AG04449 (cell line): ENCODE measurements at places on chromosomes 7 and 10.

DNA sequence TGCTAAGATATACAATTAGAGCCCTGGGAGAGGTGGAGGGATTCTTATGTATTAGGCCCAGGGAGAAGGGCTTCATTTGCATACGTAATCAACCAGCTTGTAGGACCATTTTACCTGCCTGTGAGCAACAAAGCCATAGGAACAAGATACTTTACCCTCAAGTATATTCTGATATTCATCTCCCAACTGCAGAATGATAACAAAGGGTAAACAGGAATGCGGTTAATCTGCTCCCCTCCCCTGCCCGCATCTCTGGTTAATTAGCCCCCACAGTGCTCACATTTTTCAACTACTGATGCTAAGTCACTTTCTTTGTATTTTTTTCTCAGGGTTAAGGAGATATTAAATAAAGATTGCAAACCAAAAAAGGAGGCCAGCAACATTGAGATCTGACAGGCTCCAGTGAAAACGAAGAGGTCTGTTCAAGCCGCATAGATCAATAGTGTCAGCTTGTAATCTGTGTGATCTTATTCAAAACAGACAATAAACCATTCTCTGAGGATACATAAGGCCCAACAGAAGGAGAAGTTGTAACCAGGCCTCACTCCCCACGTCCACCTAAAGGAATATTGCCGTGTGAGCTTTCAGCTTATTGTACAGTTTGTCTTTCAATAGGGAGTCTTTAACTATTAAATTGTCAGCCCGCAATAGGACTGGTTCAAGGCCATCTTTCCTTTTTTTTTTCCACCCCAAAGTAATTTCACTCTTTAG, 203.4 kb downstream of the RAPGEF5 start:
- DNase-seq: no peak

- no peak for DNase-seq
These were observed 19.3 kb downstream of the AP5Z1 start for GRCh38 chr7:4794591-4795350.

- no peak for DNase-seq
These were observed 339.9 kb downstream of the CXCL12 start for GRCh38 chr10:44045020-44045419.

DNA sequence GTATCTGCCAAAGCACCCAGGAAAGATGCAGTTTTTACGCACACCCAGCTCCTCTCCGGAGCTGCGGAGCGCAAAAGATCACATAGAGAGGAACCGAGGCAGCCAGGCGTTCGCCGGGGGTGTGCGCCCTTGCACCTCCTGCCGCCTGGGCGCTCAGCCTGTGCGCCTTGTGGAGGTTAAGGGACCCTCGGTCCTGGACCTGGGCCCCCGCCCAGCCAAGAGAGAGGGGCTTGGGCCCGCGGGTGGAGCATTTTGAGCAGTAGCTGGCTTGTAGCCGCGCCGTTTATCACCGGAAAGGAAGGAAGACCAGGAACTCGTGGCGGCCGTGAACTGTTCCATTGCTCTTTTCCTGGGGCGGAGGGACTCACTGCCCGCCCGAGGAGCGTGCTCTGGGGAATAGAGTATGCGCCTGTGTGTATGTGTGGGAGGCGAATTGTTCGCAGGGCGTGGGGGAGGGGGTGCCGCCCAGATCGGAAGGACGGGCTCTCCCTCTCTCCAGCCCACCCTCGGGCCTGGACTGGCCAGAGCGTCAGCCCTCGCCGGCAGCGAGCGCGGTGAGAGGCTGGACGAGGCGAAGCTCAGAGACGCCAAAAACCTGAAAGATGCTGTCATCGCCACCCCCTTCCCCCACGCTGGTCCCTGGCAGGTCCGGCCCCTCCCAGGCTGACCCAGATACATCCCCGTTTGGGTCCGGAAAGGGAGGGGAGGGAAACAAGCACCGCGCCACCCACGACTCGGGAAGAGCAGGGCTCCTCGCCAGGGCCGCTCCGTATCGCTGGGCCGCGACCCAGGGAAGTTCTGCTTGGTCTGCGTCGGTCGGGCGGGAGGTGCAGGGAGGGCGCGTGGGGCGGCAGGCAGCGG, 1.2 kb upstream of the WNT2 start:
- DNase-seq: no peak

GRCh38 chr7:50212666-50213621, 91.6 kb upstream of the IKZF1 start:
- DNase-seq: no peak

- DNase-seq: no peak
These were observed 60.3 kb downstream of the RASGEF1A start for GRCh38 chr10:43206391-43207235.

DNA sequence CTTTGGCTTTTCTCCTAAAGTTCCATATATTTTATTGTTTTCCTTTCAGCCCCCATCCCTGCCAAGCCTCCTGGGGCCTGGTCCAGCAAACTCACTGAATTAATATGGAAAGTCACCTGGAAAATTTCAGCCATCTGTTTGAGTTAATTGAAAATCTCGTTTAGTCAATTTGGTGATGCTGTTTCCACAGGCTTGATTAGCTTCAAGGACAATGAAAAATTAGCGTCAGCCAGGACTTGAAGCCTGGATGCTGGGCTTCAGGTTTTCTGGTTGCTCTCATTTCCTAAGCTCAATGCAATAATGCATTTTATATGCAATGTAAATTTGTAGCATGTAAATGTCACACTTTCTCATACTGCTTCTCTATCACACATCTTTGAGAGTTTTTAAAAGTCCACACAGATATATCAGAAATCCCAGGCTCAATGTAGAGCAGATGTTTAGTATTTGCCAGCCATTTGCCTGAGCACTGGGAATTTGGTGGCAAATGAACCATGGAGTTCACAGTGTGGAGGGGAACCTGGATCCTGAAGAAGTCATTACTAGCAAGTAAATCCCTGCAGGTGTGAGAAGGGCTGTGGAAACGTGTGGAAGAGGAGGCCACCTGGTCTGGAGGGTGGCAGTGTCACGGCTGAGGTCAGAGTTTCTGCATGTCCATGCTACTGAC, 228.5 kb downstream of the PAXIP1 start:
- DNase-seq: no peak

- no peak for DNase-seq
These were observed 3.1 kb downstream of the AHCYL2 start for GRCh38 chr7:129227646-129228578.

DNA sequence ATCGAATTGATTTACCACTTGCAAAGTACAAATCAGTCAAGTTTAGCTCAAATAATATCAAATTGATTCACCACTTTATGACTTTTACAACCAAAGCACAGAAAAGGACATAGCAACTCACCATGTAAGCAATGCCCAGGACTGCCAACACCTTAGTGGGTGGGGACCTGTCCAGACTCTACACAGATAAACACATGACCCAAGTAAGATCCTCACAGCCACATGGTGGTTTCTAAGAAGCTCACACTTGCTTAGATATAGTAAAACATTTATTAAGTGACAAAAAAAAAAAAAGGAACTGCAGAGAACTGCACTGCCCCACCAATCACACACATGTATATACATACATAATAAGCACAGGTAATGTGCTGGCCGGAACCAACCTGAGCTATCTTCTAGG, 116.2 kb downstream of the SLC25A13 start:
- no peak for DNase-seq

GRCh38 chr10:16481052-16481728, 40.5 kb downstream of the C1QL3 start:
- no peak for DNase-seq

DNA sequence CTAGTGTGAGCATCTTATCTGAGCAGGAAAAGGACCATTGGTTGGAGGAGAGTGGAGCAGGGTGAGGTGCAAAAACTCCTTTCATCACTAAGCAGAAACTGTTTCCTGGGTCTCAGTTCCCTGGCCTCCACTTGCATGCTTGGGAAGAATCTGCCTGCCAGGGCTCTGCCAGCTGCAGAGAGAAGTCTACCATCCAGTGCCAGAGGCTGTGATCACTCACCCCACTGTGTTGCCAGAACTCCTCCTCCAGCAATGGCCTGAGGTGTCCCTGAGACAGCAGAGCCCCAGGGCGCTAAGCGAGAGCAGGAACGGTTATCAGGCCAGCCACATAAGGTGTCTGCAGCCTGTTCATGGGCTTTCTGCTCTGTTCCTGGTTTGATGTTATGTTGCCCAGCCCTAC, 991.4 kb downstream of the CCSER2 start:
- DNase-seq: no peak

DNA sequence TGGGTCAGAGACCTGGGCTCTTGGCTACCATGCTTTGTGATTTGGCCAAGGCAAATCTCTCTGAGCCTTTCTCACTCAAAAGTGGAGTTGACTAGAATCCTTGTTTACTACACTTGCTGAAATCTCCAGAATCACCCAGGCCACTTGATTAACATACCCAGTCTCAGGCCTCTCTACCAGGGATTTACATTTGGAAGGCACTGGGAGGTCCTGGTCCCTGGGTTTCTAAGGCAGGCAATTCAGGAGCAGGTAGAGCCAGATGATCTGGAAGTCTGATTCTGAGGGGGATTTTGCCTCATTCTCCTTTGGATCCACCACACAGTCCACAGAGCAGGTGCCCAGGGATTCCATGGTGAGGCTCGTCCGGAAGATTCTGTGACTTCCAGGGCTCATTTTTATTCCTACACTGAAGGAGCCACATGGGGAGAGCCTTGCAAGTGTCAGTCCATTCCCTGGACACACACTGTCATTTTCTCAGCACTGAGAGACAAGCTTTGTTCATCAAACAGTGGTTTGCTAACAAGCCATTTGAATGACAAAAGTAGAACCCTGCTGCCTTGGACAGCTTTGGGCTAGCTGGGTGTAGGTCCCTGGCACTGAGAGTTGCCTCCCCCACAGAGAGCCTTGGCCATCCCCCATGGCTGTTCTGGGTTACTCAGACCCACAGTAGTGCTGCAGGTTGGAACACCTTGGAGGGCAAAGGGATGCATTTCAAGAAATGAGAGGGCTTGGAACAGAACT, 74.2 kb downstream of the NOC3L start:
- DNase-seq: no peak

GRCh38 chr7:132709971-132710567, 133.8 kb upstream of the PLXNA4 start:
- no peak for DNase-seq

DNA sequence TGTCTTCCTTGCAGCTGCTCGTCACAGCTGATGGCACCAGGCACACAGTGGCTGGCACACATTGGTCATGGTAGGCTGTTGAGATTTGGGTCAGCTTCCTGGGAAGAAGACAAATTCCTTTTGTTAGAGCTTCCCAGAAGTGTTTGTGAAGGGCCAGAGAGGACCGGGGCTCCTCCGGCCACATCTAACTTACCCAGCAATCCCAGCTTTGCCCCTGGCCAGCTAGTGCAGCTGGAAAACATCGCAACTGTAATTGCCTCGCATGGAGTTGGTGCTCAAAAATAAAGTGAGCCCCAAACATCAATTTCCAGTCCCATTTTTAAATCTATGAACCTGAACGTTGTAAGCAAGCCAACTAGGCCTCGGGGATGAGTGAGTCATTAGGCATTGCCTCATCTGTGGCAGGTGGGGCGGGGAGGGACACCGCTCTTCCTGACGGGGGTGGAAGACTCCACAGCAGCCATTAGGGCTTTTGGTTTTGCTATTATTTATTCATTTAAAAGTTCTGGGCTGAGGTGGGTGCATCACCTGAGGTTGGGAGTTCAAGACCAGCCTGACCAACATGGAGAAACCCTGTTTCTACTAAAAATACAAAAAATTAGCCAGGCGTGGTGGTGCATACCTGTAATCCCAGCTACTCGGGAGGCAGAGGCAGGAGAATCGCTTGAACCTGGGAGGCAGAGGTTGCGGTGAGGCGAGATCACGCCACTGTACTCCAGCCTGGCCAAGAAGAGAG, 12.4 kb downstream of the CPA5 start:
- DNase-seq: no peak

GRCh38 chr10:93816123-93816747, 58.5 kb downstream of the LGI1 start:
- DNase-seq: no peak

DNA sequence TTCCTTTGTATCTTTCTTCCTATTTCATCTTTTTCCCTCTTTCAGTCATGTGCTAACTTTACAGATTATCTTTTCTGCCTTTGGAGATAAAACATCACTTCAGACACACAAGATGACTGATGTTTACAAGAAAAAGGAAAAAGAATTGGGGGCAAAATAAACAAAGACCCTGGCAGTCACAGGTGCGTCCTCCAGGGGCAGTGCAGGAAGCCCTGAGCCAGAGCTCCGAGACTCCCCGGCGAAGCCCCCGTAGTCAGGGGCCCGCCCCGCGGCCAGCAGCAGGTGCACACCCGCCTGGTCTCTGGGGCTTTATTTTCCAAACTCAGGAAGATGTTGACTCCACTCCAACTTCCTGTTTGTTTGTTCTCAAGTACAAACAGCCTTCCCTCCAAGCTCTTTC, 10.2 kb downstream of the STK32C start:
- no peak for DNase-seq

GRCh38 chr10:13706604-13707003, 119.8 kb downstream of the PRPF18 start:
- DNase-seq: no peak

- DNase-seq: no peak
These were observed 494.5 kb downstream of the DNAJB6 start for GRCh38 chr7:157831143-157831905.

GRCh38 chr10:69406816-69407580, 9.7 kb downstream of the TACR2 start:
- no peak for DNase-seq

- no peak for DNase-seq
These were observed 182.9 kb downstream of the PFKFB3 start for GRCh38 chr10:6385665-6386064.

DNA sequence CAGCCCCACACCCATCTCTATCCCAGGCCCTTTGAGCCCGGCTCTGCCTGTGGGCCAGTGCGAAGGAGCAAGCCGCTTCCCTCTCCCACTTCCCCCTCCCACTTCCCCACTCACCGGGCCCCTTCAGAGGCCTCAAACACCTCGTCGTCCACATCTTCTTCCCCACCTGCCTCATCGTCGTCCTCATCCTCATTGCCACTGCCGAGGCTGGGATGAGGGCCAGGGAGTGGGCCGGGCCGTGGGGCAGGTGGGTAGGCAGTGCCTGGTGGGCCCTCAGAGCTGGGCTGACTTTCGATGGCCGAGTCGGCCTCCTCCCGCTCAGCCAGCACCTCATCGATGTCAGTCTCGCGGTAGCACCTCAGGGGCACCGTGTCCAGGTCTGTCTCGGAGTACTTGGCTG, 3.8 kb downstream of the PSD start:
- DNase-seq: no peak

- no peak for DNase-seq
These were observed 60.8 kb downstream of the DLG5 start for GRCh38 chr10:77865580-77866324.

- DNase-seq: no peak
These were observed 498 bp upstream of the ST7 start for GRCh38 chr7:116952635-116953371.

GRCh38 chr7:38831259-38831996, 77.6 kb downstream of the VPS41 start:
- no peak for DNase-seq

- no peak for DNase-seq
These were observed 819.6 kb upstream of the SORCS1 start for GRCh38 chr10:107984149-107984548.

DNA sequence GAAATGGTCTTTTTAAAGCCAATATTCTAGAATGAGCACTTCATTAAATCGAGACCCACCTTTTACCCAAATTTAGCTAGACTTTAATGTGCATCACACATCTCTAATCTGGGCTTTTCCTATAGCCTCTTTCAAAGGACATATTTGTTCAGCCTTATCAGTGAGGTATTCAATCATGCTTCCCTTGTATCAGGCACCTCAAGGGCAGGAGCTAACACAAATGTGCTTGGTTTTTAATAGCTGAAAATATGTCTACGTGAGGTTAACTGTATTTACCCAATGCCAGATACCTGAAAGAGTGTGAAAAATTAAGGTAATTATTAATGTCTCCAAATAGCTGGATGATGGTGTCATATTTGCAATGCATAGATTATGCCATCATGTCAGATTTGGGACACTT, 203.9 kb downstream of the SNX10 start:
- DNase-seq: no peak
